ENCODE measurements at places on chromosomes 7 and 10. TPM values are rescaled to one million over a fixed set of nuclear protein-coding genes. Genes with fewer than 3 reads are reported as not detected.
A peak's percentile ranks its signal among the peaks of the same experiment; 100 is the strongest.

DNA sequence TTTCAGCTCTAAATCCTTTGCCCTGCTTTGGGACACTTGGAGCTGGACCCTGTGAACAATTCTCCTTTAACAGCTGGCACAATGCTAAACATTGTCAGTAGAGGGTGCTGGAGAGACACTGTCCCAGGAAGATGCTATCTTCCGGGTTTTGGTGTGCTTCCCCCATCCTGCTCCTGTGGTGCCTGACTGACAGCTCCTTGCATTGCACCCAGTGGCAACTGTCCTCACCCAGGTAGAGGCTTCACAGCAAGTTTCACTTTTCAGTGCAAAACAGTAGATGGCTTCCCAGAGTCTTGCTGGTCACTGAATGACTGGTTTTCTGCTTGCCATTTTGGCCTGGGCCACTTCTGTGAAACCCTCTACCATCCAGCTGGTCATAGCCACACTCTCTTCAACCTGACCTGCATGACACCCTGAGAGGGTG, 77.3 kb downstream of the CDC14C start:
- H3K27ac ChIP-seq: no peak overlapping the region
- no peaks in the 10 kb centered on the region for H3K36me3 ChIP-seq
- no peak for DNase-seq
- no peaks in the 10 kb centered on the region for H3K4me1 ChIP-seq
- no peaks in the 10 kb centered on the region for H3K27me3 ChIP-seq
- H3K4me3 ChIP-seq: no peak overlapping the region

GRCh38 chr7:140656548-140657515, 15.9 kb upstream of the ADCK2 start:
- DNase-seq: peak; percentile 71
- no peaks in the 10 kb centered on the region for H3K36me3 ChIP-seq
- peak overlapping the region; percentile 50 for H3K4me3 ChIP-seq
- peaks cover 23% of the 10 kb centered on the region for H3K4me1 ChIP-seq
- H3K27me3 ChIP-seq: no peaks in the 10 kb centered on the region
- H3K27ac ChIP-seq: peak overlapping the region; percentile 82

- no peak overlapping the region for H3K4me3 ChIP-seq
- H3K4me1 ChIP-seq: peaks cover 16% of the 10 kb centered on the region
- H3K27me3 ChIP-seq: no peaks in the 10 kb centered on the region
- H3K36me3 ChIP-seq: no peaks in the 10 kb centered on the region
- H3K27ac ChIP-seq: no peak overlapping the region
Observed at GRCh38 chr10:565676-566075, 123.8 kb downstream of the DIP2C start.

DNA sequence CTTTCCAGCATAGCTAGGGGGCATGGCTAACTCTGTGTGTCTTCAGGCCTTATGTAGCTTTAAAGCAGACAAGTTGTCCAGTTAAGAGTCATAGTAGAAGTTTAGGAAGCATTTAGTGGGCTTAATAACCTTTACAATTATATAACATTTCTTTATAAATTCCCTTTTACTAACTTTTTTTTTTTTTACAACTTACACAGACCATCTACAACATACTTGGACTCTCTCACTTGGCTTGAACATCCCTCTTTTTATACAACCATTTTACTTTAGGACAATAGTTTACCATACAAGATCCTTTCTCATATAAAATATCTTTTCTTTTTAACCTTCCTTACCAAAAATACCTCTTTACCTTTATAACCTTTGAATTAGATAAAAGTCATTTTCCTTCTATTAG, 26.3 kb downstream of the SP4 start:
- H3K4me1 ChIP-seq: peaks cover 12% of the 10 kb centered on the region
- H3K4me3 ChIP-seq: no peak overlapping the region
- no peaks in the 10 kb centered on the region for H3K36me3 ChIP-seq
- H3K27me3 ChIP-seq: no peaks in the 10 kb centered on the region

- no peak overlapping the region for H3K27ac ChIP-seq
- H3K27me3 ChIP-seq: no peaks in the 10 kb centered on the region
- H3K4me3 ChIP-seq: no peak overlapping the region
- H3K36me3 ChIP-seq: no peaks in the 10 kb centered on the region
Observed at GRCh38 chr7:84612981-84613681, 418.5 kb upstream of the SEMA3A start.

- no peaks in the 10 kb centered on the region for H3K4me1 ChIP-seq
- no peak for DNase-seq
- no peak overlapping the region for H3K4me3 ChIP-seq
- no peaks in the 10 kb centered on the region for H3K36me3 ChIP-seq
- no peaks in the 10 kb centered on the region for H3K27me3 ChIP-seq
- H3K27ac ChIP-seq: no peak overlapping the region
Observed at GRCh38 chr10:58608351-58608750, 95.7 kb downstream of the BICC1 start.

DNA sequence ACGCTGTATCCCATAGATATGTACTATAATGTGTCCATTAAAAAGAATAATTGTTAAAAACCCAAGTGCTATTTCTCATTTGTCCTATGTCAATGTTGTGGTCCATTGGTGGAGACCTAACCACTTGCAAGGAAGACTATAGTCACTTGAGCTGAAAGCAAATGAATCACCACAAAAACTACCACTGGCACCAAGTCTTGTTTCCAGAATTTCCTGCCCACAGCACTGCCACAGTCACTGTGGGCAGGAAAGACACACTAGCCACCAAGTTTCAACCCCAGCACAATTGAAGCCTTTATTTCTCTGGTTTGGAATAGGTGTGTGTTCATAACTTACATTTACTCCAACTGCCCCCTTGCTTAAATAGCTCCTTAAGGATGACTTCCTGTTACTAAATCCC, 12.4 kb downstream of the DIP2C start:
- H3K36me3 ChIP-seq: no peaks in the 10 kb centered on the region
- H3K27me3 ChIP-seq: no peaks in the 10 kb centered on the region
- peak overlapping the region; percentile 59 for H3K27ac ChIP-seq
- no peak for DNase-seq
- H3K4me3 ChIP-seq: no peak overlapping the region

The ATG9B gene
- not detected for total RNA-seq

DNA sequence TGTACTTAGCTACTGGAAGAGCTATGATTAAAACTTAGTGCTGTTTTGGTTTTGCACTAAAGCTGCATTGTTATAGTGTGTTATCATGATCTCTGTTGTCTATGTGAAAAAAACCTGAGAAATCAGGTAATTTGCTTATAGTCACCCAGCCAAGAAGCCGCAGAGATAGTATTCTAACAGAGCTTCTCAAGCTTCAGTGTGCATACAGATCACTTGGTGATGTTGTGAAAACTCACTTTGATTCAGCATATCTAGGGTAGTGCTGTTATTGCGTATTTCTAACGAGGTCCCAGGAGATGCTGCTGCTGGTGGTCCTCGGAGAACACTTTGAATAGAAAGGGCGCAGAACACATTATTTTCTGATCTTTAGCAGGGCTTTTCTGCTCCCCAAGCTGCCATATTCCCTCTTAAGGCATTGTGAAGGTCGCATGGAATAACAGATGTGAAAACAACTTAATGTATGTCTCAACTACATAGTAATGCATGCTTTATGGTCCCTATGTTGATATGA, 68.4 kb upstream of the PDCD4 start:
- H3K4me3 ChIP-seq: no peak overlapping the region
- H3K27ac ChIP-seq: no peak overlapping the region
- H3K36me3 ChIP-seq: peaks cover 27% of the 10 kb centered on the region

GRCh38 chr7:94274828-94275227, 119.9 kb upstream of the COL1A2 start:
- no peaks in the 10 kb centered on the region for H3K27me3 ChIP-seq
- H3K27ac ChIP-seq: no peak overlapping the region
- no peak for DNase-seq
- no peaks in the 10 kb centered on the region for H3K36me3 ChIP-seq

The TMEM270 gene
- total RNA-seq: not detected

DNA sequence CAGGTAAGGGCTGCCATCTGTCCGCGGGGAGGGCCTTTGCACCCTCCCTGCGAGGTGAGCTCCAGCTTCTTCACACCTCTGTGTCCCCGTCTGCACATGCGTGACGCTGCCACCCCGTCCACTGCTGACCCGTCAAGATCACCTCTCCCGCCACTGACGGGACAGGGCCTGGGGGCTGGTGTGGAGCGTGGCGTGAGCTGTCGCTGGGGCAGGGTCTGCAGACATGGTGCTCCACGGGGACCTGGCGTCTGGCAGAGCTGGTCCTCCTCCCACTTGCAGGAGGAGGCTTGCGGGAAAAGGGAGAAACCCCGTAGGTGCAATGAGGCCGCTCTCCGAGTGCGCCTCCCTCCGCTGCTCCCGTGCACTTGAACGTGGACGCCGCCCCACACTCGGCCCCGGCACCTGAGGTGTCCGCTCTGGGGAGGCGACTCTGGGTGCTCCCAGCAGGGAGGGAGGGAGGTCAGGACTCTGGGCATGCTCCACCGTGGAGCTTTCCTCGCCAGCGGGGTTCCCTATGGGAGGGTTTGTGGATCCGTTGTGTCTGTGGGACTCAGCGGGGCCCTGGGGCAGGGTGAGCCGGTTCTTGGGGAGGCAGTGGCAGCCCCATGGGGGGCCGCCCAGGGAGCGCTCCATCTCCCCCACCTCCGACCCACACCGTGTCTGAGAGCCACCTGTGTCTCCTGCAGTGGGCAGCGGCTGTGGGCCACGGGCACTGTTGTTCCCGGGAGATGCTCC, 17.6 kb upstream of the DPYSL4 start:
- DNase-seq: no peak
- no peaks in the 10 kb centered on the region for H3K27me3 ChIP-seq
- H3K36me3 ChIP-seq: no peaks in the 10 kb centered on the region
- no peak overlapping the region for H3K27ac ChIP-seq

DNA sequence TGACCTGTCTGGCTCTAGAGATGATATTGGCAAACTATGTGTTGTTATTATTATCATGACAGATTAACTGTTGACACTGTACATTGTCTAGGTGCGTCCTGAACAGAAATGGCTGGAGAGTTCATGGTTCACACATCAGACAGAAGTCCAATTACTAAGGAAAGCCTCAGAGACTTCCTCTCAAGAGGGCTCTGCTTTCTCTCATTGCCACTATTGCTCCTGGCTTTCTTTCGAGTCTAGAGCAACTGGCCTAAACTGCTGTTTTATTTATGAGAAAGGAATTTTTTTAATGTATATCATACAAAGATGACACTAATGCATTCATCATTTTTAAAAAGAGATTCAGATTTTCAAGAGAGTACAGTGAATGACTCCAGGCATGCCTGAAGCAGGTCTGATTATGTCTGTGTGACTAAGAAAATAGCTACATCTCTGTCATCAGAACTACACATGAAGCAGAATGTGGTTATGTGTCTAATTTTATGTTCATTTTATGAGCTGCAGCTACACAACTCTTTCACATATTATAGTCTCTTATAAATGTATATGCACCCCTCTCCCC, 30.4 kb downstream of the NRCAM start:
- no peak overlapping the region for H3K4me3 ChIP-seq
- H3K27ac ChIP-seq: no peak overlapping the region
- no peaks in the 10 kb centered on the region for H3K4me1 ChIP-seq
- no peak for DNase-seq
- H3K27me3 ChIP-seq: no peaks in the 10 kb centered on the region
- no peaks in the 10 kb centered on the region for H3K36me3 ChIP-seq

GRCh38 chr10:23046027-23046426, 49.4 kb upstream of the MSRB2 start:
- H3K27me3 ChIP-seq: no peaks in the 10 kb centered on the region
- H3K4me3 ChIP-seq: no peak overlapping the region

- no peaks in the 10 kb centered on the region for H3K36me3 ChIP-seq
- DNase-seq: peak; percentile 65
- H3K27ac ChIP-seq: peak overlapping the region; percentile 98
- peak overlapping the region; percentile 88 for H3K4me3 ChIP-seq
Observed at GRCh38 chr7:27165996-27166530, 726 bp upstream of the HOXA9 start.

DNA sequence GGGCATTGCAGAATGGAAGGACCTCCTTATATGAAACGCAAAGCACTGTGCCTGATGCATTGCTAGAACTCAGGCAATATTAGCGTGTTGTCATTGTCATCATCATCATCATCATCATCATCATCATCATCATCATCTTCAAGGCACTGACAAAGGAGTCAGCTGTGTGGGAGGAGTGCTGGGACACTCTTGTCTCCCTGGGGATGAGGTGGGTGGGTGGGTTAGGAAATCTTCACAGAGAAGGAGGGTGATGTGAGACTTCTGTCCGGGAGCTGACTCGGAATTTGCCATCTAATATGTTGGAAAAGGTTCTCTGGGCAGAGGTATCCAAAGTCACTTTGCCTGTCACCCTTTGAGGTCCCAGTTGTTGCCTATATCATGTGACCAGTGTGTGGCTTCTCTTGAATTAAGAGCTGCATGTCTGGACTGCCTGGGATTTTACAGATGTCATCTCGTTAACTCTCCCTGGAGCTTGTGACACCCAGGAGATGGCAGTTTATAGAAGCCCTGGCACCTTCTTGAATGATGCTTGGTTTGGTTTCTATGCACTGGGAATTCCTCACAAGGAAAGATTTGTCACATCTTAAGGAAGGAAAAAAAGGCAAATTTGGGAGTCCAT, 7.1 kb downstream of the HTRA1 start:
- DNase-seq: no peak
- no peaks in the 10 kb centered on the region for H3K27me3 ChIP-seq
- H3K36me3 ChIP-seq: no peaks in the 10 kb centered on the region
- H3K4me3 ChIP-seq: no peak overlapping the region
- peaks cover 30% of the 10 kb centered on the region for H3K4me1 ChIP-seq

GRCh38 chr7:107628461-107629064, 32.1 kb upstream of the SLC26A4 start:
- no peak for DNase-seq
- H3K27ac ChIP-seq: no peak overlapping the region
- H3K4me3 ChIP-seq: no peak overlapping the region
- H3K4me1 ChIP-seq: no peaks in the 10 kb centered on the region

The SLC29A3 gene
- 2.8 TPM for total RNA-seq

DNA sequence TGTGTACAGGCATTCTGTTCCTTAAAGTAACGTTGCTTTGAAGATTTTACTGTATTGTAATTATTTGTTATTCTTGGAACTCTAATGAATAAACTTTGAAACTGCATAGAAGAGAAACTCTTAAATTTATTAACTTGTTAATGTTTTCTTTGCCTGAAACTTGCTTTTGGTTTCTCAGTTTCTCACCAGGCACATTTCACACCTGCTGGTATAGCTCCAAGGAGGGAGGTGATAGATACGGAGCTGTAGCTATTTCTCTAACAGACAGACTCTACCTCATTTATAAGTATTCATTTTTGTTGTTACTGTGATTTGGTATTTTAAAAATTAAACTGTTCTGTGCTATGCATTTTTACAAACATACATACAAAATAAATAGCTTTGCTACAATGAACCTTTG, 32.7 kb downstream of the R3HCC1L start:
- H3K4me1 ChIP-seq: peaks cover 9% of the 10 kb centered on the region
- no peak overlapping the region for H3K27ac ChIP-seq
- no peak overlapping the region for H3K4me3 ChIP-seq

DNA sequence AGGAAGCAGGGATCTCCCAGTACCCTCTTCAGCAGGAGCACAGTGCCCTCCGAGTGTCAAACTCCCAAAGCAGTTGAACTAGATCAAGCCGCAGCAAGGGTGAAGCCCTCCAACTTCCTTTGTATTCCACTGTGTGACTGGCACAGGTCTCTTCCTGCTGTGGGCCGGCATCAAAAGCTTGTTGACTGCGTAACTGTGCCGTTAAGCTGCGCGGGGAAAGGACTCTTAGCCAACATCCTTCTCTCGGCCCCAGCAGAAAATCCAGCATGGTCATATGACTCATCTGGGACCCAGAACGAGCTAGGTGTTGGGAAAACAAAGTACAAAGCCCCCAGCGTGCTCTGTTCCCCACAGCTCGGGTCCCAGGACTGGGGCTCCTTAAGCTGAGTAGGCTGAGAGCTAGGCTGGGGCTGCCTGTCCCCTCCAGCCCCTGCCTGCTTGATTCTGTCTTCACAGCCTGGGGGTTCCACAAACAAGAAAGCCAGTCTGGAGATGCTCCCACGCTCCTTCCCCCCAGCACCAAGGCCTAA, 52.2 kb downstream of the COL17A1 start:
- no peak for DNase-seq
- peaks cover 2% of the 10 kb centered on the region for H3K36me3 ChIP-seq
- H3K27ac ChIP-seq: no peak overlapping the region
- no peaks in the 10 kb centered on the region for H3K27me3 ChIP-seq
- H3K4me1 ChIP-seq: peaks cover 11% of the 10 kb centered on the region

Data from gastrocnemius medialis (tissue), 4 donors.